ENCODE measurements at places on chromosomes 13 and 19.
A peak's percentile ranks its signal among the peaks of the same experiment; 100 is the strongest.

DNA sequence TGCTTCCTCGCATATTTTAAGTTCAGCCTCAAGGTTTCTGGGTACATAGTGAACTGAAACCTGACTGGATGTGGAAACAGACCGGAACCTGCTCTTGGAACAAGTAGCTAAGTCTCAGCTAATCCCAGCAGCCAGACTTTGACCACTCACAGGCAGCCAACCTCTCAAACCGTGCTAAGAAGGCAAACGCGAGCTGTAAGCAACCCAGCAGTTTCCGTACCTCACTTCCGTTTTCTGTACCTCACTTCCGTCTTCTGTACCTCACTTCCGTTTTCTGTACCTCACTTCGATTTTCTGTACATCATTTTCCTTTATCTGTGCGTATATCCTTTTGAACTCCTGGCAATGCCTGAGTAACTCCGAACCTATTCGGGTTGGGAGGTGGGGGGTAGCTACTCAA, 96.8 kb downstream of the SUCLA2 start:
- DNase-seq, result no peak

- no peak for DNase-seq
Measured at GRCh38 chr13:103033999-103034398, 32.2 kb downstream of the SLC10A2 start.

GRCh38 chr19:566844-567243, 5.6 kb upstream of the BSG start:
- no peak for DNase-seq

GRCh38 chr19:13051557-13052165, 51.0 kb downstream of the LYL1 start:
- peak; percentile 96 for DNase-seq

DNA sequence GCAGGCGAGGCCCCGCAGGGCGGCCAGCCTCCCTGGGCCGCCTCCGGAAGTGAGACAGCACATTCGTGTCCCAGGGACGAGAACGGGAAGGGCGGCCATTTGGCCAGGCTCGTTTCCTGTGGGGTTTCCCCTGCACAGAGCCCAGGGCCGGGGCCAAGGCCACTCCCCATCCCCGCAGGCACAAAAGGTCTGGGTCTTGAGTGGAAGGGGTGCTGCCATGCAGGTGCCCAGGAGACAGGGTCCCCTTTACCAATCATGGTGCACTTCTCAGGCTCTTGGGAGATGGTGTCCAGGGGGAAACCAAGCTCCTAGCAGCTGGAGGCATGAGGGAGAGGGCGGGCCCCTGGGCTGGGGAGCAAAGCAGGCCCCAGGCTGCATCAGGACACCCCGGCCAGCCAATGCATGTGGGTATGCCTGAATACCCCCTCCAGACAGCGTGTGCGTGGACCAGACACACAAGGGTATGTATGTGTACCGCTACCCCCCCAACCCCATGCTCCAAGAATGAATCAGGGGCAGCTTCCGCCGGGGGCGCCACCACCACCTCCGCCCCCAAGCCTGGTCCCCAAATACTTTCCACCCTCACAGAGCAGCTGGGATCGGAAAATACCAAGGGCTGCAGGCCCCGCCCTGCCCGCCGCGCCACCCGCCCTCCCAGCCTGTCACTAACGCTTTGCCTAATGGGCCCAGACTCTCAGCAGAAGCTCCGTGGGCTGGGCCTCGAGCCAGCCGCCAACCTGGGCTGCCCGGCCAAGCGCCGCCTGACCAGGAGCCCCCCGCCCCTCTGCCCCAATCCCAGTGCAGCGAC, 37.6 kb upstream of the NANOS3 start:
- peak; percentile 58 for DNase-seq

GRCh38 chr13:109275139-109275745, 511.1 kb downstream of the IRS2 start:
- no peak for DNase-seq

GRCh38 chr19:44947041-44947581, 1.3 kb downstream of the APOC2 start:
- no peak for DNase-seq

DNA sequence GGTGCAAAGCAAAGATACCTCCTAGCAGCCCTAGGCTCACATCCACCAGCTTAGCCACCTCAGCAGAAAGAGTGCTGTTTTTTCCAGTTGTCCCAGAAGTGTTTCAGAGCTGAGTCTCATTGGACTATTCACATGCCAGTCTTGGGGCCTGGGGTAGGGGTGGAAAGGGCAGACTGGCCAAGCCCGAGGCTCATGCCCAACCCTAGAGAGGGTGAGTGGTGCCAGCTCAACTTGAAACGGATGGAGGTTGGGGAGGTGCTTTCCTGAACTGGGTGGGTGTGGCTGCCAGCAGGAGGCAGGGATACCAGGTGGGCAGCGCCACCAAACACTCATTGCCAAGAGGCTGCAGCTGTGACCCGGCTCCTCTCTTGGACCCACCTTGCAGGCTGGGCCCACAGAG, 116.9 kb downstream of the DPF1 start:
- DNase-seq, result no peak

DNA sequence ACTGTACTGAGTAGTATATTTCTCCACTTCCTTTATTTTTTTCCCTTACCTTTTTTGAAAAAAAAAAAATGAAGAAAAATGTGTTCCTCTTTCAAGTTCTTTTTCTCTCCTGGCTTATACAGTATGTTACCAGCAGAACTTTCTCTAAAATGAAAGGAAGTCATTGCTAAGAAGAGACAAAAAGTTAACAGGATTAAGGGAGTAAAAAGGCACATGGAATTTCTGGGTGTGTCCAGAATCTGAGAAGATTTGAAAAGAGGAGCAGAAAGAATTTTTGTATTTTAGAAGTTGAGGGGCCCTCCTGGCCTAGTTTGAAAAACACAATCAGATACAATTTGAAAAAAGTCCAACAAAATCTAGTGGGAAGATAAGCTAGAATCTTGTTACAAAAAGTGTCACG, 21.0 kb upstream of the TRIM13 start:
- DNase-seq, result no peak

DNA sequence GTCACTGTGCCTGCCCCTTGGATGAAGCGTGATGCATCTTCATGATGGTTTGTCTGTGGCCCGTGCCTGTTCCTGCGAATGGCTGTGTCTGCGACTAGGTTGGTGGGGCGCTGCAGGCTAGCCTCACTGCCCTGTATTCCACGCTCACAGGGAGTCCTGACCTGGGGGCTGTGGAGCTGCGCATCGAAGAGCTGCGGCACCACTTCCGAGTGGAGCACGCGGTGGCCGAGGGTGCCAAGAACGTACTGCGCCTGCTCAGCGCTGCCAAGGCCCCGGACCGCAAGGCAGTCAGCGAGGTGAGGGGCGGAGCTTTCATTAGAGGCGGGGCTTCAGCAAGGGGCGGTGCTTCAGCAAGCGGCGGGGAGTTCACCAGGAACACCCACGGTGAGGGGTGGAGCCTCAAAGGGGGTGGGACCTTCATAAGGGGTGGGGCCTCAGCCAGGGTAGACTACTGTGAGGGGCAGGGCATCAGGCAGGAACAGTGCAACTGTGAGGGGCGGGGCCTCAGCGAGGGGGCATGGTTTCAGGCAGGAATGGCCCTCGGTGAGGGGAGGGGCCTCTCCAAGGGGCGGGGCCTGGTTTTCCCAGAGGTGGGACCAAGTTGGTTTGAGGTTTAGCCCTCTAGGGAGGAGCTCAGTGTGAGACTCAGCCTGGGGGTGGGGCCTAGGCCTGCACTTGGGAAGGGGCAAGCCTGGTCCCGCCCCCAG, 17.2 kb downstream of the PKN1 start:
- peak; percentile 80 for DNase-seq

DNA sequence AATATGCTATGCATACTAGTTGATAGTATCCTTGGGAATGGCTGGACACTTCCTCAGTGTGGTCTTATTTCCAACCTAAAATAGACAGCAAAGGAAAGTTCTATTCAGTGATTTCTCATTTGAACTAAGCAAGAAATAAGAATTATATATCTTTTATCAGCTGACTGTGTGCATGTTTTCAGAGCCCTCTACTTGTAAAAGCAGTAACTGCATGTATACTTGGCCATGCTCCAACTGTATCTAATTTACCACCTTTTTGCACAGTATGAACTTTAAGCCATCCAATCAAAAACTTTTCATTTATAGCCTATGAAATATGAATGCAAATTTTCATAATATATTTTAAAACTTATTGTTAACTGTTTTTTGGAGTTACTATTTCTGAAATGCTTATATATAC, 136.4 kb upstream of the PCDH9 start:
- no peak for DNase-seq

Data from ecto neural progenitor cell (in vitro differentiated cells).